ENCODE measurements at places on chromosomes 11 and 22.

DNA sequence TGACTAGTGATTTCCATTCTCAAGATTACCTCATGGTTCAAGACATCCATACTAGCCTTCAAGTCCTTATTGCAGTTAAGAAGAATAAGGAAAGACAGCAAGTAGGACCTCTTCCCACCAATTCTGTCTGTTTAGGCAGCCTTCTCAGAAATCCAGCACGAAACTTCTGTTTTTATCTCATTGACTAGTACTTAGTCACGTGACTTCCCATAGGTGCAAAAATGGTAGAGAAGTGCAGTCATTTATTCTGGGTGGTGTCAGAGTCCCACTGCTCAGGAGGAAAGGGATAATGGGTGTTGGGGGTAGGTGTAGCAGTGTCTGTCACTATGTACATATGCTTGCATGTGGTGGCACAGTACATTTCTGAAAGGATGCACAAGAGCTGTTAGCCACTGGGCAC is 57.7 kb upstream of the SORL1-AS1 start:
- no peak for DNase-seq

- no peak for DNase-seq
Observed at GRCh38 chr22:20238536-20238900, 29.6 kb downstream of the RTN4R start.

DNA sequence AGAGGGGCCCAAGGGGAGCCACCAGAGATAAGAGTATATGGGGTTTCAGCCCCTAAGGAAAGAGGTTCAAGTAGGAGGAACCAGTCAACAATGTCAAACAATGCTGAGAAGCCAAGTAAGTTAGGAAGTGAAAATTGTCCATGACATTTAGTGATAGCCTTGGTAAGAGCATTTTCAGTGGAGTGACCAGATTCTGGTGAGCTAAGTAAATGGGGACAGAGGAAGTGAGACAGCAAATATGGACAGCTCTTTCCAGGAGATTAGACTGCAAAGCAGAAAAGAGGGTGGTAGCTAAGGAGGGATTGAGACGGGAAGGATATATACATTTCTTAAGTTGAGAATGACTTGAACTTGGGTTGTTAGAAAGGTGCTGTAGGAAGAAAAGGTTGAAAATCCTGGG is 22.9 kb downstream of the POLD3 start:
- DNase-seq, result no peak

GRCh38 chr22:48439560-48440135 is 1388.0 kb downstream of the BRD1 start:
- no peak for DNase-seq

- DNase-seq, result no peak
Observed at GRCh38 chr11:36818410-36818809, 220.4 kb upstream of the RAG2 start.

DNA sequence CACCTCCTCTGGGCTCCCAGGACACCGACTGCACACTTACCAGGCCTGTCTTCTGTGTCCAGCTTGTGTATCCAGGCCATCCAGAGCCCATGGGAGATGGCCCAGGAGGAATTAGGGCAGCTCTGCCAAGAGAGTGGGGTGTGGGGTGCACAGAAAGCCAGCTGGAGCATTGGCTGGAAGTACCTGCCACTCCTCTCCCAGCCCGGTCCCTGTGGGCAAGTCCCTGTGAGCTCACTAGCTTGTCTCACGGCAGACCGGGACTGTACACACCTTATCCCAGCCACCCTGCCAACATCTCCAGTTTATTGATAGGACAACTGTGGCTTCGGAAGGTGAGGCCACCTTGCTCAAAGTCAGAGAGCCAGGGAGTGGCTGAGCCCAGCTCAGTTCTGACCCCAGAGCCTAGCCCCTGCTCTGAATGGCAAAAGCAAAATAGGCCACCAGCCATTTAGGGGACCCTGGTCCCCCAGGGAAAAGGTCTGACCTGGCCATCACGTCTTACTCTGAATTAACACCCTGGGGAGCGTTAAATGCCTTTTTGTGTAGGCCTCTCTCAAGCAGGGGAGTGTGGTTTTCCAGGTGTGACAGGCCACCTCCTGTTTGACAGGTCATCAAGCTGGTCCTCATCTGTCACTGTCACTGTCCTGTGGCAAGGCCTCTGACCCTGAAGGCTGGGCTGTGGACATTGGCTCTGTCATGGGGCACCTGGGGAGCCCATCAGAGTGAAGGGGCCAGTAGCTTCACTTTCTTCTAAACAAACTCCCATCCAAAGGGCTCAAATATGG is 15.1 kb downstream of the UQCR10 start:
- no peak for DNase-seq

DNA sequence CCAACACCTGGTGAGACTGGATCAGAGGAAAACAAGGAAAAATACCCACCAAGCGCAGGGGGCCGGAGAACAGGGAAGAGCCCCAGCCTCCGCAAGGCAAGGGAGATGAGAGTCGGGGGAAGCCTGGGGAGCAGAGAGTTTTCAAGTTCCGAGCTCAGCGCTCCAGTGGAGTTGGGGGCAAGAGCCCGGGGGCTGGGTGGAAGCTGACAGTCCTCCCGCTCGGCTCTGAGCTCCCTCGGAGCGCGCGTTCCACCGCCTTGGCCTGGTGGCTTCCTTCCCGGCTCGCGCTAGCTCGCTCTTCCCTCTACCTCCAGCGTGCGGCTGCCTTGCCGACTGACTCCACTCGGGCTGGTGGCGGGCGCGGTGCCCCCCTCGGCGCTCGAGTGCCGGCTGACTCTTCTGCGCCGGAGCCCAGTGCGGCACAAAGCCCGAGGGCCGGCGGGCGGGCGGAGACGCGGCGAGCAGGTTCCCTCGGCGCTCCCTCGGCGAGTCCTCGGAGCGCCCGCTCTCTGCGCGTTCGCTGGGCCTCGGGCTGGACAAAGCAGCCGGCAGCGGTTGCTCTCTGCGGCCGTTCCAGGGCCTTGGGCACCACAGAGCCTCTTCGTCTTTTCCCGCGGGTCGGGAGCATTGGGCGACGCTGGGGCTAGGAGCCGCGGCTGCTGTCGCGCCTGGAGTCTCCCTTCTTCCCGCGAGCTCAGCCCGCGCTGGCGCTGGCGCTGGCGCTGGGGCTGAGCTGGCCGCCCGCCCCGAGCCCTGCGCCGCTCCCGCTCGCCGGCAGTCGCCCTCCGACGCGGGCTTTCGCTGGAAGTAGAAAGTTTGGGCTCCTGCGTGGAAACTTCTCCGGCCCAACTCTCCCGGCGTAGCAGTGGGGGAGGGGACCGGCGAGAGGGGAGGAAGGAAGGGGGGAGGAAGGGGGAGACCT is 1.0 kb downstream of the PAX6 start:
- DNase-seq, result no peak

DNA sequence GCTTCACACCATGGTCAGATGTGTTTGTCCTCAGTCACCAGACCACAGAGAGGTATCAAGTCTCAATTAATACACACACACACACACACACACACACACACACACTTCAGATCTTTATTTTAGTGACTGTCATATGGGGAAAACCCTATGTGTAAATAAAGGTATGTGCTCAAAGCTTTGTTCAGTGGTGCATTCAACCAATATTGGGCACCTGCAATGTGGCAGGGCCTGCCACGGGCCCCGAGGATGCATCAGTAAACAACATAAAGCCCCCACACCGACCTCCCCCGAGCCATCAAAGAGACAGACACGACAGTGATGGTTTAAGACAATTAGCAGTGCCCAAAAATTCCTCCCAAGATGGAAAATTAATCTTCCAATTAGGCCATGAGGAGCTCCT is 51.6 kb downstream of the SHANK2 start:
- no peak for DNase-seq

DNA sequence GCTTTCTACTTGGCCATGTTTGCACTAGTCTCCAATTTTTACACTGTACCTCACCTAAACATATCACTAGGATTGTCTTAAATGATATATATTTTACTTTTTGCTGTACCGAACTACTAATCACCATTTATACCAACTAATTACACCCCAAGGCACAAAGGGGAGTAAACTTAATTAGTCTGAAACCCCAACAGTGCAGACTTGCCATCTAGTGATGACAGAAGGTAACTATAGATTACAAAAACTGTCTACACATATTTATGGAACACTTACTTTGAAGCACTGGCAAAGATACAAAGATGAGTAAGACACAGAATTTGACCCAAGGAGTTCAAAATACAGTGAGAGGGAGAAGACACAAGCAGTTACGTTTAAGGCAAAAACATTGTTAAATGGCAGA is 139.7 kb downstream of the CNTN5 start:
- DNase-seq, result no peak

DNA sequence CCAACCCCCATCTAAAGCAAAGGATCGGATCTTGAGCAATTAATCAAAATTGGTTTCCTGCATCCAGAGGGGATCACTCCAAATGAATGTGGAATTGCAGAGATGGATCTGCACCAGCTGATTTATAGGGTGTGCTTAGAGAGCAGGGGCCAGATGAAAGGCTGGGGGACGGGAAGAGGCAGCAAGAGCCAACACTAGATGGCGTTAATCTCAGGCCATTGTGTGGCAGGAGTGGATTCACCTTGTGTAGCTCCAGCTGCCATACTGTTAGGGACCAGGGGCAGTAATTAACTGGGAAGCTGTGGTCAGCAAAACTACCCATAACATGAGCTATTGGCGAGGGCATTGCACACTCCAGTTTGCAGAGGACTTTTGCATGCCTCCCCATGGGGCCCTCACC is 35.6 kb downstream of the SERPINH1 start:
- DNase-seq, result no peak

DNA sequence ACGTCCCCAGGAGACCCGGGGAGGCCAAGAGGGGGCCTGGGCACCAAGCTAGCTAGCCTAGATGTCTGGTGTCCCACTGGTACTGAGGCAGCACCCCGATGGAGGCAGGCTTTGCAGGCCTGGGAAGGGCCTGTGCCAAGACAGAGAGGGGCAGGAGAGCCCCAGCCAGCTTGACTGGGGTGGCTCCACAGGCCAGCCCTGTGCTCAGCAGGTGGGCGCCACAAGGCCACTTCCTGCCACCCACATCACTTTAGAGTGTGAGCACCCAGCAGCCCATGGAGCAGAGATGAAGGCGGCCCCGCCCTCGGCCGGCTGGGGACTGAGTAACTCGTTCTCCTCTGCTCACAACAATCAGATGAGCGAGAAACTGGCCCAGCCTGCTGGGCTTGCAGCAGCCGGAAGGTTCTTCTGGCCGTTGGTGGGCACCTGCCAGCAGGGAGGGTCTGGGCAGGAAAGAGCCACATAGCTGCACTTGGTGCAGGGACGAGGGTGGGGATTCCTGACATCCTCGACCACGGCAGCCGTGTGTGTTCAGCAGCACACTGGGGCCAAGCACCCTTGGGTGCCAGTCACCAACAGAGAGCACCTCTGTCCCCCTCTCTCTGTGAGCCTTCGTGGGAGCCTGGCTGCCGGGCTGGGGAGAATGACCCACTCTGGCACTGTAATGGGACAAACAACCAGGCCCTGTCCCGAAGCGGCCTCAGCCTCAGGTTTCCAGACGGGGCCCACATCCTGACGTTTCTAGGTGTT is 7.6 kb downstream of the OSBPL5 start:
- DNase-seq, result no peak

GRCh38 chr11:61607426-61607825 is 26.6 kb upstream of the SYT7 start:
- DNase-seq, result no peak

DNA sequence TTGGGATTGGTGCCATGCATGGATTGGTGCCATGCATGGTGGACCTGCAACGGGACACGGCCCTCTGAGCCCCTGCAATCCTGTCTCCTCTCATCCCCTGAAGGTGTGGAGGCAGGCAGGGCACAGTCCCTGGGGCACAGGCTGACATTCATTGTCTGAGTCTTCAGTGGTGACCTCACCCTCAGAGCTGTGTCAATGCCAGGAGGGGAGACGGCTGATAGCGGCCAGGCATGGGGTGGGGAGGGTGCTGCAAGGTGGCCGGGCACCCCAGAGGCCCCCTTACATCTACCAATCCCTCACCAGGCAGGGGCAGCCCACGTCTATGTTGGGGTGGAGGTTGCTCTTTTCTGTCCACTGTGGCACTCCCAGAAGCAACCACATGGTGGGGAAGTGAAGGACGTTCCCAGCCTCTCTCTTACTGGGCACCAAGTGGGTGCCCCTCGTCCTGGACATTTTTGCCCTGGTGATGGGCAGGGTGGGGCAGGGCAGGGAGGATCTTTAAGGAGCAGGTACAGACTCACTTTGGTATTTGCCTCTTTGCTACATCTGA is 47.6 kb downstream of the NECTIN1 start:
- no peak for DNase-seq

- no peak for DNase-seq
Observed at GRCh38 chr22:35860837-35861236, 143.2 kb downstream of the APOL5 start.

GRCh38 chr11:75733431-75734107 is 15.9 kb downstream of the MOGAT2 start:
- DNase-seq, result no peak

DNA sequence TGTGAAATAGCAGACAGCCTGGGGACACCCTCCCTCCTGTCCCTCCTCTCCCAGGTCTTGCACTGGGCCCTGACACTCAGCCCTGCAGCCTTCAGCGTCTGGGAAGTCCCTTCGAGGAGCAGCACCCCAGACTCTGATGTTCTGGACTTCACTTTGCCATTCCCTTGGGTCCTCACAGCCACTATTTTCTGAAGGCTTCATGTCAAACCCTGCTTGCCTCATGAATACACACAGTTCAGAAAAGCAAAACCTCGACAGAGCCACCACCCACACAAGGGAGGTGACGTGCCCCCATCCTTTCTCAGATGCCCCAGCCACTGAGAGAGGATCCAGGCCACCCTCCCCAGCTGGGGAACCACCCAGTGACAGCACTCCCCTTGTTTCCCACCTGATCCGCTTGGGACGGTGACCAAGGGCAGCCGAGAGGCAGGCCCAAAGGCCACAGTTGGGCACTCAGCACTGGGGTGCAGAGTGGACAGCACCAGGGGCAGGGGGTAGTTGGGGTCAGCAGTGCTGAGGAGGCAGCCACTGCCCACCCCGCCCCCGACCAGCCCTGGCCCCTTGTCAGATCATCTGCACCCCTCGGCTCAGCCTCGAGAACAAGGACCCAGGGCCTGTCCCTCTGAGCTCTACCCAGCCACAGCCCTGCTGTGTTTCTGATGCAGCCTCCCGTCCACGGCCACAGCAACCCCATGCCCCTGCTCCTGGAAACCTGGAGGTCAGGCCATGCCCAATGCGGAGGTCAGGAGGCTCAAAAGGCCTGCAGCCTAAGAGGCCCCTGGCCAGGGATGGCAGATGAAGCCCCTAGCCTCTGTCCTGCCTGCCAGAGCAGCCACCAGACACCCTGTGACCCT is 3.1 kb upstream of the TNNT3 start:
- DNase-seq, result no peak

GRCh38 chr22:41469218-41469851 is 418 bp downstream of the ACO2 start:
- DNase-seq, result no peak

- no peak for DNase-seq
Observed at GRCh38 chr11:15175831-15176230, 61.1 kb downstream of the INSC start.

DNA sequence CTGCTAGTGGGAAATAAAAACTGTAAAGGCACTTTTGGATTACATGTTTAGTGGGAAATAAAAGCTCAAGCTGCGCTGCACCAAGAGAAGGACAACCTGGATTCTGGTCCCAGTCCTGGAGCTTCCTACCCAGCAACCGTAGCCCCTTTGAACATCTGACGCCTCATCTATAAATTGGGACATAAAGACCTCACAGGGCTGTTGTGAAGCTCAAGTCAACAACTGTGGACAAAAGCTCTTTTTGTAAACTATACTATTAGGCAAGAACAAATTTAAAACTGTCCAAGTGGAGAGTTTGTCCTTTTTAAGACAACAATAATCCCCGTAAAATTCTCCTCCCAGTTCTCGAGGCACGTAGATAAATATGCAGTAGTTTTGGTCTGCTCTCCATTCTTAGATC is 17.6 kb upstream of the PCF11 start:
- DNase-seq, result no peak
